Amniotic epithelial cell (primary cell): ENCODE measurements at places on chromosomes 12 and 14.

GRCh38 chr12:124380796-124381455 lies 86.0 kb downstream of the RFLNA start:
- DNase-seq, result peak; percentile 51

DNA sequence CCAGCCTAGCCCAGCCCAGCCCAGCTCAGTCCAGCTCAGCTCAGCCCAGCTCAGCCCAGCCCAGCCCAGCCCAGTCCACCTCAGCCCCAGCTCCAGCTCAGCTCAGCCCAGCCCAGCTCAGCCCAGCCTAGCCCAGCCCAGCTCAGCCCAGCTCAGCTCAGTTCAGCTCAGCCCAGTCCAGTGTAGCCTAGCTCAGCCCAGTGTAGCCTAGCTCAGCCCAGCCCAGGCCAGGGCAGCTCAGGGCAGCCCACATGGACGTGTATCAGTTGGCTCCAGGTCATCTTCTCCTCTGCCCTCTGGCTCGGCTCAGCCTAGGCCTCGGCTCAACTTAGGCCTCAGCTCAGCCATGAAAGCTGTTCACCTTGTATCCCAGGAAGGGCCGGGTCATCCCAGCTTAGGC lies 64.7 kb downstream of the TMEM121 start:
- DNase-seq, result no peak

DNA sequence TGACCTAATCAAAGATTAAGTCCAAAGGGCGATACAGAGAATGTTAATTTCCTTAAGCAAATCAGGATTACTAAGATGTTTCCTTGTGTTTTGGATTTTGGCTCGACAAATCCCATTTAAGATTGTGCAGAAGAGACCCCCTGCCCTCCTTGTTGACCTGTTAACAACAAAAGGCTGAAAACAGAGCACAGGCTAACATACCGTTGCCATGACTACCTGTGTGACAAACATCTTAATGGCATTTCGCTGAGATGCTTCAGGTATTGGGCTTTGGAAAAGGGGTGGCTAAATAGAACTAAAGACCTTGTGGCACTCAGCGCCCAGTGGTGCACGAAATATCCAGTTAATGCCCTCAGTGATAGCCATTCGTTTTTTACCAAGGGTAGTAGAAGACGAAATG lies 1532.3 kb upstream of the TMEM132C start:
- no peak for DNase-seq

GRCh38 chr14:34593740-34594375 lies 36.1 kb downstream of the SNX6 start:
- no peak for DNase-seq

GRCh38 chr12:44385964-44386363 lies 490.2 kb downstream of the NELL2 start:
- no peak for DNase-seq

- no peak for DNase-seq
Measured at GRCh38 chr14:51628238-51628637, 23.5 kb upstream of the FRMD6 start.
